Muscle of arm (tissue), 14 donors: ENCODE measurements at places on chromosomes 2 and 18. TPM values are rescaled to one million over a fixed set of nuclear protein-coding genes. Genes with fewer than 3 reads are reported as not detected.

CDH19 gene
- 2.4 TPM for polyA plus RNA-seq

DNA sequence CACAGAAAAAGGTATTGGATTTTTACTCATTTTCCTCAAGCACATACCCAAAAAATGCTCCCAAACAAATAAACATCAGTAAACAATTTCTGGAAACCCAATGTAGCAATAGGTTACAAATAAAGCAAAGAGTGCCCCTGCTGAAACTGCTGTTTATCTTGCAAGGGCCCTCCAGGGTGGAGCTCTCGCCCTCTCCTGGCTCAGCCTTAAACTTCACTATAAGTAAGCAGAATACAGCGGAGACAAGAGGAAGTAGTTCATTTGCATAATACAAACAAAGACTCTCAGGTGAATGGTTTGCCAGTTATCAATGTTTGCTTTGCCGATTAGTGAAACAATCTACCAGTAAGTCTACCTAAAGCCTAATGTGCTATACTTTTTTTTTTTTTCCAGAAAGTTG, 437.6 kb downstream of the DLGAP1 start:
- no peak for DNase-seq

DNA sequence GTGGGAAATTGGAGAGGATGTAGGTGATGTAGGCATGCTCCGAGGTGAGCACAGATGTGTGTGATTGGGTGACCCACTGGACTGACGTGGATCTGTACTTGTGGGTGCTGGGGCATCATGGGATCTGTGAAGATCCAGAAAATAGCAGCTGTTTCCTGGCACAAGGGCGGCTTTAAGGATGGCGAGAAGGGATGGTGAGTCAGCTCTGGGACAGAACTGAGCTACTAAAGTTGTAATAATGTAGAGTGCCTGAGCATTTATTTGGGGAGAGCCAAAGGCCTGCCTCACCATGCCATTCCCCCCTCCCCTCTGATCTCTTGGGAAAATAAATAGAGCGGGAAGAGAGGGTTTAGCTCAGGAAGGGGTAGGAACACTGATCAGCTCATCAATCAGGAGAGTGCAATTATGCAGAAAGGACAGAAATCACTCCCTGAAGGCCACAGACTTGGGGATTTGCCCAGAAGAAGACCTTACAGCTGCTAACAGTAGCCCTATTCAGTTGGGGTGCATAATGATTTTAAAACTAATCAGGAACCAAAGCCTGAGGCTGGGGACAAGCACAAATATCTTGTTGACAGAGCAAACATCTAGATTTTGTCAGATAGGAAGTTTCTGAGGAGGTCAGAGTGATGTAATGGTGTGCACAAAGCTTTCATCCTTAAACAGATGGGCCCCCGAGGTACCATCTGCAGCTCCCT, 30.3 kb downstream of the TANC1 start:
- DNase-seq = no peak

- peak; percentile 7 for DNase-seq
Measured at GRCh38 chr2:181430406-181431118, 26.6 kb upstream of the ITGA4 start.

- no peak for DNase-seq
Measured at GRCh38 chr2:196380098-196380497, 208.7 kb upstream of the STK17B start.

FABP1 gene
- 0.77 TPM for polyA plus RNA-seq

RTP5 gene
- not detected for polyA plus RNA-seq

GRCh38 chr2:186535861-186536260, 49.8 kb downstream of the ZC3H15 start:
- DNase-seq = no peak

DNA sequence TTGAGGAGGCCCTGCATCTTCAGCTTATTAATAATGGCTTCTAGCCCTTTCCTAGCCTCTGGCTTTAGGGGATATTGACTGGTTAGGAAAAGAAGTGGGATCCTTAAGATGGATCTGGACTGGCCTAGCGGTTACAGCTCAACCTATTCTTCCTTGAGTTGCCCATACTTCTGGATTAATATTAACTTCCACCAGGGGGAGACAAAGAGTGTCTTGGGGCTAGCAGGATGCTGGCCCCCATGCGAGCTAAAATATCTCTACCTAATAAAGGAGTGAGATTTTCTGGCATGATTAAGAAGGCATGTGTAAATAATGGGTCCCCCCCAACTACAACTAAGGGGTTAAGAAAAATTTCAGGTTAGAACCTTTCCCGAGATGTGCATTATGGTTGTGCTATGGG, 23.2 kb upstream of the PLA2R1 start:
- DNase-seq = no peak

DNA sequence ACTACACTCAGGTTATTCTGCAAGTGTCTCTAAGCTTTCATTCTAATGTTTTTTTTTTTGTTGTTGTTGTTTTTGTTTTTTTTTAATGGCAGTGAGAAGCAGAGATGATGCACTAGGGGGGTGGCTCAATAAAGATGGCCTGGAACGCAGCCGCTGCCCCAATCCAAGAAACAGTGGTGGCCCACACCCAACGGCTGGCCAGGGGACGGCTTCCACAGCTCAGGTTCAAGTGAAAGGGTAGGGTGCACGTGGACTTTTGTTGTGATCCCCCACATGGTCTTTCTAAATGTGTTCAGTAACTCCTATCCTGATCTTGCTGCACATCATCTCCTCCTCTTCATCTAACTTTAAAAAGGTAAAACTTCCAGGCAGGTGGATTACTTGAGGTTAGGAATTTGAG, 190.1 kb downstream of the NDUFA10 start:
- no peak for DNase-seq

DNA sequence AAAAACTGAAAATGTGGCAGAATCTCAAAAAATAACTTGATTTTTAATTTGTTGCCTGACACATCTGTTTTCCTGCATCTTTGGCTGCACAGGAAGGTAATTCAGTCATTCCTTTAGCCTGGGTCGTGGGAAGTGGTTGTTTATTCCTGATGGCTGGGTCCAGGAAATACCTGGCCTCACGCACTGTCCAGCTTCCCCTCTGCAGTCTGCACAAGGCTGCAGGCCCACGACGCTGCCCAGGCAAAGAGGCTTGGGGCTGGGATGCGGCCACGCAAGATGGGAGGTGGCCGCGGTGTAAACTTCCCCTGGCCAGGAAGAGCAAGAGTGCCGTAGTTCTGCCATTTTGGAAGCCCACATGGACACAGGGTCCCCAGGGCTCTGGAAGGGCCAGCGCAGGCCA, 28.2 kb downstream of the TSHZ1 start:
- DNase-seq = no peak

ANKAR gene
- polyA plus RNA-seq = 5.7 TPM

- peak; percentile 20 for DNase-seq
Measured at GRCh38 chr2:2664989-2665833, 334.1 kb upstream of the MYT1L start.

C2orf80 gene
- polyA plus RNA-seq = not detected

EMILIN1 gene
- polyA plus RNA-seq = 77.9 TPM

DNA sequence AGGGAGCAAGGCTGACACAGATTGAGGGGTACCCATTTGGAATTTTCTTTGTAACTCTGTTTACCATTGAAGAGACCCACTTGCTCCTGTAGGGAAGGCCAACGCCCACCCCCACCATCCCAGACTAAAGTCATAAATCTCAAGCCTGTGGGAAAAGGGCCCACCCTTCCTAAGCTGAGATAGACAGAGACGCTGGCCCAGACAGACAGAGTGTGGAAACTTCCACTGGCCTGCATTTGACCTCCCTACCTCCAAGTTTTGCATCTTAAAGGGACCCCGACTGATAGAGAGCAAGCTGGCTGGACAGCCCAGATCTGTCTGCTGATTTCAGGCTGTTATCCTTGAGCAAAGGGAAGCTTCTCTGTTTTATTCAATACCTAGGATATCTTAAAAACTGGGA, 48.2 kb upstream of the SLC14A2 start:
- DNase-seq = peak; percentile 70

DNA sequence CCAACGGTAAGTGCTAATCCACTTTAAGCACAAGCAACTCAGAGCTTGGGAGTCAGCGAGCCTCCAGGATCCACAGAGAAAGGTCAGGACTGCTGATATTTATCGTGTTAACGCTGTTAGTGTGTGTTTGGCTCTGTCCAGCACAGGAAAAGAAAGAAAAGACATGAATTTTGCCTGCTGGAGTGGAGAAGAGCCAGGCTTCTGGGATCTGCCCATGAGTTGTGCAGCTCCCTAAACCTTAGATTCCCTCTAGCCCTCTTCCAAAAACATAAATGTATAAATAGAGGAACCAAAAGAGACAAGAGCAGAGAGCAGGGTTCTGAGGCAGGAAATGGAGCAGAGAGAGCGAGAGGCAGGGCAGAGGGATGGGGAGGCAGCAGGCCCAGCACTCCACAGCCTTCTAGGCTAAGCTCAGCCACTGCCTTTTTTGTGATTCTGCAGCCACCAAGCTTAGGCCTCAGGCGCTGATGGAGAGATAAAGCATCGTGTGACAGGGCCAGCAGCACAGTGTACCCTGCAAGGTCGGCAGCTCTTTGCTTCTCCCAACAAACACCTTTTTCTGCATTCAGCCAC, 14.5 kb upstream of the MAT2A start:
- no peak for DNase-seq

- peak; percentile 51 for DNase-seq
Measured at GRCh38 chr2:178449700-178450523, 1.1 kb downstream of the PRKRA start.

IL1RN gene
- polyA plus RNA-seq = 2.5 TPM

PLGLB1 gene
- 6.3 TPM for polyA plus RNA-seq

GAREM1 gene
- polyA plus RNA-seq = 8.9 TPM

- no peak for DNase-seq
Measured at GRCh38 chr18:3594760-3595368, 144.9 kb downstream of the TGIF1 start.

DNA sequence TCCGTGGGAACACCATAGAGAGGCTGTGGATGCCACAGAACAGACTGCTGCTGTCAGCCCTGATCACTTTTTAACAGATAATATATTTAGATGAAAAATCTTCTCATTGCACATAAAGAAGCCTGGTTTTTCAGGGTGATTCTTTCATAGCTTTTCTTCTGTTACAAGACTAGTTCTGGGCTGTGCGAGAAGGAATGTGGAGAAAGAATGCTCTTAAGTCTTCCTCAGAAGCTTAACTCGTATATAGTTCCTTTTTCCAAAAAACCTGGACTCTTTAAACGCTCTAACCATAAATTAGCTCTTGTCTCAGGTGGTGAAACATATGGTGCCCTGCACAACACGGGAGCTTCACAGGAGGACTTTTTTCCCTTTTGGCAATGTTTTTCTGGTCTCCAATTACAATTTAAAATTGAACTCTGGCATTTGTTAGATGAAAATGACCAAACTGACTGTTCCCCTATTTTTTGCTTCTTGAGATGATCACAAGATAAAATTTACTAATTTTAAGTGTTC, 125.9 kb upstream of the SMAD7 start:
- DNase-seq = no peak

DNA sequence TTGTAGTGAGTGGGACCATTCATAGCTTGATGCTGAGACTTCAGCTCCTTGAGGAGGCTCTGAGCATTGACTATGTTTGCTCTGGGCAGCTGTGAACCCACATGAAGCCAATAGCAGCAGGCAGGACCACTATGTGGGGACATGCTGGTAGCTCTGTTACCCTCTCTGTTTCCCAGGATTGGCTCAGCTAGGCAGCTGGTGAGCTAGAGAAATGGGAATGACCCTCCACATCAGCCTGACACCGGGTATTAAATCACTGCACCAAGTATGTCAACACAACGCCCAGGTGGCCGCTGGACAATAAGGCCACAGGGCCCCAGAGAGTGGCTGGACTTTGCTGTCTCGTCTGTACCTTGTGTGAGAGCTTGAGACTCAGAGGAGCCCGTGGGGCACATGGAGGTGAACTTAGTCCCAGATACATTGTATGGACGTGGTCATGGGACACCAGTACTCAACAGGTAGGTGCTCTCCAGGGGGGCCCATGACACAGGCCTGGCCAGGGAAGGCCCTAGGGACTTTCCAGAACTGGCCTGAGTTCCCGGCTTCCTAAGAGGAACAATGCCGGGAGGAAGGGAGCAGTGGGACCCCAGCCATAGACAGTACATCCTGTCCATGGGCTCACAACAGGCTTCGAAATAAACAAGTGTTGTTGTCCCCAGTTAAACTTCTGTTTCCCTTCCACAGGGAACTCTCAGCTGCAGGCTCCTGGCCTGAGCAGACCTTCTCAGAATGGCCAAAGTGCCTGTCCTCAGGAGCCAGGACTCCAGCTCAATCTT, 35.2 kb downstream of the HS1BP3 start:
- no peak for DNase-seq

RSAD2 gene
- 4.8 TPM for polyA plus RNA-seq

DNA sequence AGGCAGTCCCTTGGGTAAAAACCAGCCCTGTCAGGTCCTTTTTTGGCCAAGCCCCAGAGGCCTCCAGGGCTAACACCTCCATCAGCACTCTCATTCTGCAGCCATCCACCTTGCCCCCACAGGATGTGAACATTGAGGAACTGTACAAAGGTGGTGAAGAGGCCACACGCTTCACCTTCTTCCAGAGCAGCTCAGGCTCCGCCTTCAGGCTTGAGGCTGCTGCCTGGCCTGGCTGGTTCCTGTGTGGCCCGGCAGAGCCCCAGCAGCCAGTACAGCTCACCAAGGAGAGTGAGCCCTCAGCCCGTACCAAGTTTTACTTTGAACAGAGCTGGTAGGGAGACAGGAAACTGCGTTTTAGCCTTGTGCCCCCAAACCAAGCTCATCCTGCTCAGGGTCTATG, 7.3 kb downstream of the IL1F10 start:
- no peak for DNase-seq

GRCh38 chr2:134582547-134582899, 136.3 kb downstream of the TMEM163 start:
- no peak for DNase-seq

CAPN13 gene
- not detected for polyA plus RNA-seq

SP9 gene
- polyA plus RNA-seq = not detected

- DNase-seq = no peak
Measured at GRCh38 chr2:220999356-220999755, 572.7 kb downstream of the EPHA4 start.

GRCh38 chr18:71878226-71878625, 665.9 kb downstream of the CBLN2 start:
- DNase-seq = no peak

B4GALT6 gene
- polyA plus RNA-seq = 10.9 TPM

ERCC3 gene
- 34.1 TPM for polyA plus RNA-seq

ZNF892 gene
- polyA plus RNA-seq = 2.2 TPM

DNA sequence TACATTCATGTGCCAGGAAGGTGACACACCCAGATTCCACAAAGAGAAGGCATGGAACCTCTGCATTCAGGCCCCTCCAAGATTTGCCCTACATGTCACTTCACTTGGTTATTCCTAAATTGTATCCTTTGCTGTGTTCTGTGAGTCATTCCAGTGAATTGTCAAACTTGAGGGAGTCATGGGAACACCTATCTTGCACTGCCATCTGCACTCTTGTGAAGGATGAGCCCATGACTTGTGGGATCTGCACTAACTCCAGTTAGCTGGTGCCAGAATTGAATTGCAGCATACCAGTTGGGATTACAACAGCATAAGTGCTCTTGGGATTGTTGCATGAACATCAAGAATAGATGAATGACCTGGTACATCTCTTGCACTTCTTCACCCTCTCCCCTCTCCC, 1288.0 kb upstream of the ZEB2 start:
- DNase-seq = no peak

OSR1 gene
- polyA plus RNA-seq = 28.0 TPM
